ENCODE measurements at places on chromosomes 16 and 17.

- DNase-seq, result no peak
These were observed 194.5 kb downstream of the FOXL1 start for GRCh38 chr16:86772671-86773353.

DNA sequence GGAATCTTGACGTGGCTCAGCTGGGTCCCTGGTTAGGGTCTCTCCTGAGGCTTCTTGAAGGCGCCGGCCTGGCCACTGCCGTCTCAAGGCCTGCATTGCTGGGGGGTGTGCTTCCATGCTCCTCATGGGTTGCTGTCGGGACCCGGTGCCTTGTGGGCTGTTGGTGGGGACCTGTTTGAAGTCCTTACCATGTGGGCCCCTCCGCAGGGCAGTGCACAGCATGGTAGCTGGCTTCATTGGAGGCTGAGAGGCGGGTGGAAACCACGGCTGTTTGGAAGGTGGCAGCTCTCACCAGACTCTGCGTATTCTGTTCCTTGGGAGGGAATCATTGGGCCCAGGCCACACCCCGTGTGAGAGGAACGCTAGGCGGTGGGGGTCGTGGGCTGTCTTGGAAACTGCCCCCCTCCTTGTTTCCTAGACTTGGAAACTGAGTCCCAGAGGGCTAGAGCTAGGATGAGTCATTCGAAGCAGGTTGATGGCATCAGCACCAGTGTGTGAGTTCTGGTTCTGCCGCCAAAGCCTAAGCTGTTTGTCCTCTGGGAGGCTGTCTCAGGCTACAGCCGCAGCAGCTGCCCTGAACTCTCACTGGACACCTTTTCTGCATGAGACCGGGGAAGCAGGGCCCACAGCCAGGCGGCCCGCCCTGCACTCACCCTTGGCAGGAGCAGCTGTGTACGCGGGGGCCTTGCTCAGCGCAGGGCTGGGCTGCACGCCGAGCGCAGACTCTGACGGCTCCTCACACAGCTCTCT lies 35.2 kb downstream of the ZNF750 start:
- DNase-seq, result no peak

- no peak for DNase-seq
These were observed 986 bp downstream of the CRISPLD2 start for GRCh38 chr16:84820771-84821170.

DNA sequence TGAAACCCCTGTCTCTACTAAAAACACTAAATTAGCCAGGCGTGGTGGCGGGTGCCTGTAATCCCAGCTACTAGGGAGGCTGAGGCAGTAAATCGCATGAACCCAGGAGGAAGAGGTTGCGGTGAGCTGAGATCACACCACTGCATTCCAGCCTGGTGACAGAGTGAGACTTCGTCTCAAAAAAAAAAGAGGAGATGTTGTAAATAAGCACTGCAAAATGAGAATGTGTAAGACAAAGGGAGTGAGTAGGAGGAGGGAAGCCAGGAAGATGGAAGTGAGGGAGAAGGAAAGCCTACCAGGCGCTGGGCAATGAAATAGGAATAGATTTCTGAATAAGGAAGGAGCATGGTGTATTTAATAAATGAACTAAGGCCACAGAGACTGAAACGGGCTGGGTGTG lies 8.7 kb upstream of the PRPF8 start:
- no peak for DNase-seq

- peak; percentile 86 for DNase-seq
These were observed 3.2 kb upstream of the CDK5RAP3 start for GRCh38 chr17:47967607-47968252.

GRCh38 chr17:69331756-69332155 lies 4.8 kb upstream of the ABCA5 start:
- no peak for DNase-seq

DNA sequence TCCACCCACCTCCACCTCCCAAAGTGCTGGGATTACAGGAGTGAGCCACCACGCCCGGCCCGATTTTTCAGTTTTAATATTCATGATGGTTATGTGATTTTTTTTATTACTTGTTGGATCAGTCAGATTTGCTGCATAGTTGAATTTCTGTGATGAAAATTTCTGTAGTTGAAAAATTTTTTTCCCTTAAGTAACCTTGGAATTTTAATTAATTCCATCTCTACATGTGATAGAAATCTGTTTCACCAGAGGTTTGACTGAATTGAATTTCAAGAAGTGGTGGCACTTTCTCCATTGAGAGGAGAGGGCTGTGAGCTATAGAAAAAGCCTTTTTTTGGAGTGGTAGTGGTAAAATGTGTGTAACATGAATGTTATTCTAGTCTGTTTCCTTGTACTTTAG lies 24.7 kb downstream of the WIPF2 start:
- DNase-seq, result no peak

DNA sequence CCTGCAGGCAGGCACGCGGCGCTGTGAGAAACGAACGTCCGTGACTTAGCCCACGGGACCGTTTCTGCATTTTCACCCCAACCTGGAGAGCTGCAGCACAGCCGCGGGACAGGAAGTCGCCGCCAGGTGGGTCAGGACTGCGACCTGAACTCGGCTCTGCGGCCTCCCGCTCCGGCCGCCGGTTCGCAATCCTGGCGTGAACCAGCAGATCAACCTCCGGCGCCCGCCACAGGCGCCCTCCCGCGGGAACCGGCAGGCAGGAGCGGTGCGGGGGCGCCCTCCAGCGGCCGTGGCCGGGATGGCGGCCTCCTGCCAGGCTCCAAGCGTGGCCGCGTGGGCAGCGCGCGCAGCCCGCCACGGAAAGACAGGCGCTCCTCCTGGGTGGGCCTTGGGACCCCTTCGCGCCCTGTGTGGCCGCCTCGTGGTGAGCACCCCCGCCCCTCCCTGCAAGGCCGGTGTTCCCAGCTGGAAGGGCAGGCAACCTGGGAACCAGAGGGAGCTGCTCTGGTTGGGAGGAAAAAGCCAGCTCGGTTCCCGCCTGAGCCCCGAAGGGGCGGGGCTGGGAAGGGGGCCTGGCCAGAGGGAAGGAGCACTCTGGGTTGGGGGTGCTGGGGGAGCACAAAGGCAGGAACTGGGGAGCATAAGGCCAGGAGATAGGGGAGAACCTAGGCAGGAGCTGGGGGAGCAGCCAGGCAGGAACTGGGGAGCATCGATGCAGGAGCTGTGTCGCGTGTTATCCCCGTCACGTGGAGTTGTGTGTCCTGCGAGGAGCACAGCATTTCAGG lies 28.2 kb downstream of the ACTG1 start:
- no peak for DNase-seq

DNA sequence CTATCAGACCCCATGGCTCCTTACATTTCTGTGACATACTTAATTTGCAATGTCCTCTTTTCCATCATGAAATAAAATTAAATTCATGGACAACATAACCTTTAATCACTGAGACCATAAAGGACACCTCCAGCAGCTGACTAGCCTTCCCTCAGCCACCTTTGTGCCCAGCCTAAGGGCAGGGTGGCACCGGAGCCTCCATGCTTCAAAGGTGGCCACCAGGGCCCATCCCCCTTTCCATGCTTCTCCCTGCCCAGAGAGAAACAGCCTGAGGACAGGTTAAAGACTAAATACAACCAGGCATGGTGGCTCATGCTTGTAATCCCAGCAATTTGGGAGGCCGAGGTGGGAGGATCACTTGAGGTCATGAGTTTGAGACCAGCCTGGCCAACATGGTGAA lies 94.3 kb downstream of the ADCY9 start:
- no peak for DNase-seq

GRCh38 chr17:78291944-78292910 lies 60.8 kb downstream of the TMEM235 start:
- DNase-seq, result no peak

DNA sequence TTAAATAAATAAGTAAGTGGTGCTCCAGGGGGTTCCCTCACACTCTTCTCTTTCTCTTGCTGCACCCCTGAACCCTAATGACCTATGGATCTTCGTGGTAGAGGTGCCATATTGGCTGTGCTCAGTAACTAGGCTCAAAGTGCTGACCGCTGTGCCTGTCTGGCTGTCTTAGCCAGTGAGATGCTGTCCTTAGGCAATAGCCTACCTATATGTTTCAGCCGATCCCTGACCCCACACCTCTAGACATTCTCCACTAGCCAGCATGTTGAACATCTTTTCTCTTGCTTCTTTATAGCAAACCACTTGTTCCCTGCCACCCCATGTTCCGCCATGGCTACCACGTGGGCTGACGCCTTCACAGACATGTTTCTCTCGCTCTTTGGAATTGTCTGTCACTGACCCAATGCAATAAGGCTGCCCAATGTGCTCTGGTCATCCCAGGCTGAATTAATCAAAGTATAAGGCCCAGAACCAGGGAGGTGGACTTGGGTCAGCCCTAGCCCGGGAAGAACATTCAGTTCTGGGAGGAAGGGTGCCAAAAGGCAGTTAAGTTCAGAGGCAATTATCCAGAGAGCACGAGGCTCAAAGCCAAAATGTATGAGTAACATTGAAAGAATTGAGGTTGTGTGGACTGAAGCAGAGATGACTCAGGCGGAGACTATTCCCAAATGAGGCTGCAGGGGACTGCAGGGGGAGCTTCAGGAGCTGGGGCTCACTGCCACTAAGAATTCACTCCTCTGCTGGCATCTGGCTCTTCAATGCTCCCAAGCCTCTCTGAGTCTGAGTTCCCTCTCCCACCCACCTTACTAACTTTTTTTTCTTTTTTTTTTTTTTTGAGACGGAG lies 28.7 kb upstream of the TNRC6A start:
- peak; percentile 99 for DNase-seq

- no peak for DNase-seq
These were observed 30.5 kb downstream of the SLC5A11 start for GRCh38 chr16:24876231-24876630.

DNA sequence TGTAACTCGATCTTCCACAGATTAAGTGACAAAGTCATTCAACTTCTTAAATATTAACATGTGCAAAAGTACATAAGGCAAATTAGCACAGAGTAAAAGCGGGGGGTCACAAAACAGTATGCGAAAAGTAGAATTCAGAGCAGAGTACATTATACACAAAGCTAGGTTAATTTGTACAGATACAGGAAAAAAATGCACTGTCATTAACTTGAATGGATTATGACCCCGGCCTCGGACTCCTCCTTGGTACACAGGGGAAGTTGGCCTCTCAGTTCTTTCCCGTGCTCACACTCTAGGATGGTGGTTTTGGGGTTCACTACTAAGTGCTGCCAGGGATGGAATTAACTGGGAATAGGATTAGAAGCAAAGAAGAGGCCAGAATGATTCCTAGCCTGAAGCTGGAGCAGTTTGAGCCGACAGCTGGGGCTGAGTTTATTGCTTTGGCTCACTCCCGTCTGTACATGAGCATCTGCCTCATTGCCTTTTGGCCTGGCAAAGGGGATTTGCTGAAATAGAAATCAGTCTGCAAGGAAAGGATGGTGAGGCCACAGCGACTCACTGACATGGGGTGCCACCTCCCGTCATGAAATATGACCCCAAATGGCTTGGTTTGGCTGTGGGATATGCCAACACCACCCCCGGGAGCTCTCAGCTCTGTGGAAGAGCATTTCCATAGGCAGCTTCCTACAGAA lies 23.6 kb downstream of the NTN1 start:
- no peak for DNase-seq

DNA sequence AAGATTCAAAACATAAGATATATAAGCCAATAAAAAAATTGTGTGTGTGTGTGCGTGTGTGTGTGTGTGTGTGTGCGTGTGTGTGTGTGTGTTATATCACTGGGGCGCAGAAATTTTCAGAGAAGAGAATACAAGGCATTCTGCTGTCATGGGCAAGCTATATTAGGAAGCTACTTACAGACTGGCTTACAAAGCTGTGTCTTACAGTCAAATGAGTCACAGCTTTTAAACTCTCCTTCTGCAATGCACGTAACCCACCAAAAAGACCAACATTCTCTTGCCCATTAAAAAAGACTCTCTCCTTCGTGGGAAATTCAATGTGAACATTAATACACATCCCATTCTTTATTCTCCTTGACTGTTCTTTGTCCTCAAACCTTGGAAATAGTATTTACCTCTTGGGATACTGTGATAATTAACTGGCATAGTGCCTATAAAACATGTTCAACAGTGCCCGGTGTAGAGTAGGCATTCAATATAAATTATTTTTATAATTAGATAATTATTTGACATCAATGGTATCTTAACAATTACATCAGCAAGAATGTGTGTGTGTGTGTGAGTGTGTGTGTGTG lies 860.4 kb upstream of the SOX9 start:
- no peak for DNase-seq

DNA sequence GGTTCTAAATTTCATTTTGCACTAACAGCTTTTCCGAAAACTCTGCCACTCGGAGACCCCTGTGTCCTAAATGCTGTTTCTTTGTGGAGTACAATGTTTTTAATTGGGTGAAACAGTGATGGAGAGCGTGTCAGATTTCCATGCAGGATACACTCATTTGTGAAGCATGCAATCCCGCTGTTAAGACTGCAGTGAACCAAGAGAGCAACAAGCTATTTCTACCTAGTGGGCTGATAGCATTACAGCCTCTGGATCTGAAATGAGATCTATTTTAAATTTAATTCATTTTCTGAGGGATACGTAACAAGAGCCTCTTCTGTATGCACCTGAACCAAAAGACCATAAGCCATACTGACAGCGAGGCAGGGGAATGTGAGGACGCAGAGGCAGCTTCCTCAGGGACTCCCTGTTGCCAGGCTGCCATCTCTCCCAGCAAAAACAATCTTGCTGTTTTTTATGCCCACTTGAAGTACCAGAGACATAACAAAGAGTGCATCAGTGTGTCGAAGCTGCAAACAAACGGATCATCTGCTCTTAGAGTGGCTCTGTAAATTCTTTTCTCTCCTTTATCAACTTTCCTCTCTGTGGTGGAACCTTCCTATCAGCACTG lies 199.9 kb upstream of the COX10 start:
- DNase-seq, result no peak

- no peak for DNase-seq
These were observed 4.0 kb downstream of the VAT1 start for GRCh38 chr17:43018008-43018853.

- no peak for DNase-seq
These were observed 106.0 kb downstream of the COPRS start for GRCh38 chr17:31753011-31753410.

DNA sequence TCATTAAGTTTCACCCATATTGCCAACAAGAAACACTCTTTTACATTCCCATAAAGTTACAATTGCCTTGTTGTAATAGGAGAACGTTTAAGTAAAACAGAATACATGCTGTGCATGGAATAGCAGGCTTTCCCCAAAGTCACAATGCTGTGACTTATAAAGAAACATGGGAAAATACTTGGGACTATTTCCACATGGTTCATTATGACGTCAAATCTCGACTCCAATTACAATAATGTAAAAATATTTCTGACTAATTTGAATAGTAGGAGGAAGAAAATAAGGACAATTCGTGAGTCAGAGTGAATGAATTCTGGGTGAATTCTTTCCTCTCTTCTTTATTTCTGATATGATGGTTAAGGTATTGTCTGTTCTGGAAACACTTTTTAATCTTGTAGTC lies 52.8 kb downstream of the CDH11 start:
- DNase-seq, result peak; percentile 78

DNA sequence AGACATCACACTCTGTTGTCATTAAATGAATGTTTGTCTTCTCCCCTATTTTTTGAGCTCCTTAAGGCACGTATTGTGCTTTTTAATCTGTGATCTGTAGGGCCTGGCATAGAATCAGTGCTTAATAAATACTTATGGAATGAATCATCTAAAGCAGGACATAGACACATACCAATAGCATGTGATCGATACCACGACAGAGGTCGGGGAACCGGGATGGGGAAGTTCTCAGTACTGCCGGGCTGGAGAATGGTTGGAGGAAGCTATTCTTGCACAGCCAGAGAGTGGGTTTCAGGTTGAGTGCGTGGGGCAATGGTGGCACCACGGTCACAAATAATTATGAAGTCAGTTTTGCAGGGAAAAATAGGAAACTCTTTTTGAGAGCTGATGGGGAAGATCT lies 26.8 kb downstream of the NLRP1 start:
- peak; percentile 59 for DNase-seq
